ENCODE measurements at places on chromosomes 5 and 9. TPM values are rescaled to one million over a fixed set of nuclear protein-coding genes. Genes with fewer than 3 reads are reported as not detected.

Gene SCAI
- 19.4 TPM for total RNA-seq

Gene GRIN1
- not detected for total RNA-seq

Gene FRMD3
- 15.4 TPM for total RNA-seq

Gene EQTN
- 1.1 TPM for total RNA-seq

Gene FGF1
- total RNA-seq: 5.9 TPM

Gene C8G
- total RNA-seq: not detected

Gene KCTD16
- under 0.01 TPM for total RNA-seq

Gene FAM78A
- total RNA-seq: 2.6 TPM

Gene SURF2
- total RNA-seq: 20.1 TPM

Gene PCDHGA4
- 3.1 TPM for total RNA-seq

Gene LCN6
- total RNA-seq: 5.2 TPM

Gene TNC
- total RNA-seq: 6.4 TPM

Gene SPATA31A3
- not detected for total RNA-seq

Gene TXN
- 274 TPM for total RNA-seq

Gene IRX2
- 2.9 TPM for total RNA-seq

Gene PPP1R2B
- total RNA-seq: not detected

Gene TEX48
- total RNA-seq: not detected

Gene LCN15
- not detected for total RNA-seq

Gene CBY3
- not detected for total RNA-seq

Gene PLEKHG4B
- total RNA-seq: under 0.01 TPM

Gene ADAMTSL1
- 8.5 TPM for total RNA-seq

Gene FIBCD1
- total RNA-seq: not detected

Gene MROH2B
- total RNA-seq: not detected

Gene PCDHGB3
- 1.9 TPM for total RNA-seq

Gene FBP2
- total RNA-seq: not detected

Gene KIF24
- 0.65 TPM for total RNA-seq

Gene RLN2
- total RNA-seq: not detected

Gene OR1L1
- total RNA-seq: not detected

Gene PCDHGA8
- 1.5 TPM for total RNA-seq

Gene MPDZ
- 56.6 TPM for total RNA-seq

Data from subcutaneous adipose tissue (tissue), 4 donors.